ENCODE measurements at places on chromosomes 7 and 10.

DNA sequence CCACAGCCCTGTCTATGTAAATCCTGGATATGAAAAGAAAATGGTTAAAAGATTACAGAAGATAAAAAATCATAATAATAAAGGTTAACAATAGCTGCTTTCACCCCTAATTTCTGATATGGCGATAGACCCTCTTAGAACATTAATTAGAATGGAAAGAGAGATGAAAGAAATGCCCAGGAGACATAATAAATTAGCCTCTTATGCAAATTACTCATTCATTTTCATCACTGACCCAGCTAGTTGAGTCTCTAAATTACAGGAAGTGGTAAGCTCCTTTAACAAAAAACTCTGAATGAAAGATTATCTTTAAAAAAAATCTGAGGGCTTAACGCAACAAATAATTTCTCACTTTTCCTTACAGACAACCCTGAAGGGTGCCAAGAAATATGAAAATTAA lies 12.4 kb downstream of the GFRA1 start:
- no peak for DNase-seq

DNA sequence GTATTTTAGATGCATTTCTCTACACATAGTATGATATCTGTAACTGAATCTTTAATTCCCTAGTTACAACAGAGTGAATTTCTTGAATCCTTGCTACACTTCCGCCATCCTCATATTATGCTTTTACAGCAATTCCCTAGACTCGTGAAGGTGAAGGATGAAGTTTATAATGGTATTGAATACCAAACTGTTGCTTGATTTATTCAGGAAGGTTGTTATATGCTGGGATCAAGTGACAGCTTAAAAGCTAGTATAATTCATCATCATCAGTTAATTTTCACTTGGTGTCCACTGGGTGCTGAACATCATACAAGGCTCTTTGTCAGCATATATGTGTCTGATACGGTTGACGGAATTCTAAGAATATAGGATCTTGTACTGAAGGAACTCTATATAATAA lies 47.2 kb downstream of the MDFIC start:
- DNase-seq, result no peak

- DNase-seq, result no peak
Measured at GRCh38 chr10:27695088-27695487, 50.5 kb downstream of the MKX start.

GRCh38 chr7:1105189-1105588 lies 17.3 kb downstream of the GPER1 start:
- DNase-seq, result no peak

- no peak for DNase-seq
Measured at GRCh38 chr10:97057491-97058235, 128.1 kb downstream of the SLIT1 start.

- DNase-seq, result peak; percentile 77
Measured at GRCh38 chr10:5942474-5942873, 34.9 kb downstream of the IL15RA start.

DNA sequence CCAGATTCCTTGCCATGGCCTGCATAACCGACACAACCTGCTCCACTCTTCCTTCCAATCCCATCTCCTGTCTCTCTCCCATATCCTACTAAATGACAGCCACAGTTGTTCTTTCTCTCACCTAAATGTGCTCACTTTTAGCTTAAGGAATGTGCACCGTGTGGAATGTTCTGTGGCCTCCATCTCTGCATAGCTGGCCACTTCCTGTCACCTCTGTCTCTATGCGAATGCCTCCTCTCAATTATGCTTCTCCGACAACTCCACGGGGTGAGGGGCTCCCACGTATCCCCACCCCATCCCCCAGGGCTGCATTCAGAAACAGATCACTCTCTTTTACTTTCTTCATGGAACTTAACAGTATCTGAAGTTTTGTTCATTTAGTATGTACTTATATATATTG lies 110.7 kb downstream of the RAB18 start:
- no peak for DNase-seq

DNA sequence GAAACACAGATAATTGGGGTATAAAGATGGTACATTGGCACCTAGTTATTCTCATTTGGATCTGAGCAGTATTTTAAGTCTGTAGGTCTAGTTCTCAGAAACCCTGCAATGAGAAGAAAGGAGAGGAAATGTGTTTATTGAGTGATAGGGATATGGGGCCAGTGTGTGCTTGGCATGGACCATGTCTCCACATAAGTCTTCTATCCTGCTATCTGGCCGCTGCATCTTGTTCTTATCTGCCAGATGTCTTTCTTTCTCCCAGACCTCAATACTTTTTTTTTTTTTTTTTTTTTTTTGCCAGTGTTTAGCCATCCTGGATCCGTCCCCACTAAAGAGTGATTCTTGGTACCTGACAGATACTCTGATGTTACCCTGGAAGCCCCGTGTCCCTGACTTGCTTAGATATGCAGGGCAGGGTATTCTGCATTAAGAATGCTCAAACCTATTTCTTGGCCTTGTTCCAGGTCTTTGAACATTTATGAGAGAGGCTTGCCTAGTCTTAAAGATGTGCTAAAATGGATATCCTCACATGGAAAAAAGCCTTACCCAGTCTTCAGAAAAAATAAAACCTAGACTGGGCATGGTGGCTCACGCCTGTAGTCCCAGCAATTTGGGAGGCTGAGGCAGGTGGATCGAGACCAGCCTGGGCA lies 10.0 kb downstream of the MTURN start:
- DNase-seq, result no peak

DNA sequence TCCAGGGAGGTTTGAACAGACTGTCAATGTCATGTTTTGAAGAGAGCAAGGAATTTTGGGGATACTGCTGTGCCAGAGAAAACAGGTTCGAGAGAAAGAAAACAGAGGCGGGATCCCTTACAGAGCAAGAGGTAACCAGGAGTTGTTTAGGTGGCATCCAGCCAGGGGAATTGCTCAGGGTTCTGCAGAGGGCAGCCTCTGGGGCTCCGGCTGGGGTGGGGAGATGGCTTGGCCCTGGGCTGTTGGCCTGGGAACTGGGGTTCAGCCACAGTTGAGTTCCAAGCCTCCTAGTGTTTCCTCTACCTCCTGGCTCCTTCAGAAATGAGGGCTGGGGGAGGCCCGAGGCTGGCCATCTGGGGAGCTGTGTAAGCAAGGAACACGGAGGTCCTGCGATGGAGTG lies 68.0 kb downstream of the CAMK1D start:
- no peak for DNase-seq

DNA sequence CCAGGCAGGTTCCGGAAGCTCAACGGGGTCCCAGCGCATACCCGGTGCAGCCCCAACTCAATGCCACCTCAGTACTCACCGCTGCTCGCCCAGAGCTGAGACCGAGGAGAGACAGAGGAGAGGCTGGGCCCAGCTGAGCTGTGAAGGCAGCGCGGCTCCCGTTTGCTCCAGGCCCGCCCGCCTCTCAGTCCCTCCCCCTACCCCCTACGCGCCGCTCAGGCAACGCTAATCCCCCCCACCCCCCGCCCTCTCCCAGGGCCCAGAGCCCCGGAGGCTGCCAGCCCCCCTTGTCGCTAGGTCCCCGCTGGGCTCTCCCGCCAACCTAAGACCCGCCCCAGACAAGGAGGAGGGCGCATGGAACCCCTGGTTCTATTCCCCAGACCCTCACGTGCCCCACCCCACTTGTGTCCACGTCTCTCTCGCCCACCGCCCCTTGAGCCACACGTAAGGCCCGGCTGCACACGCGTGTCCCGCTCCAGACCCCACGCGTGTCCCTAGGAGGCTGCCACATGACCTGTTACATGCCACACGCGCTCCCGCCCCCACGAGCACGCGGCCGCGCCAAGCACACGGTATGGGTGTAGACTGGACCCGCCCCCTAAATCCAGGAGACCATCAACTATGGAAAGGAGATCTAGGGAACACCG lies at the start of gene PSD:
TSS of gene PSD (minus strand) at position 164 of the 647 bp plus-strand sequence. CDS start 1,747 bp downstream, outside the sequence.
- DNase-seq, result no peak

- DNase-seq, result no peak
Measured at GRCh38 chr7:114934086-114934485, 12.2 kb downstream of the MDFIC start.

DNA sequence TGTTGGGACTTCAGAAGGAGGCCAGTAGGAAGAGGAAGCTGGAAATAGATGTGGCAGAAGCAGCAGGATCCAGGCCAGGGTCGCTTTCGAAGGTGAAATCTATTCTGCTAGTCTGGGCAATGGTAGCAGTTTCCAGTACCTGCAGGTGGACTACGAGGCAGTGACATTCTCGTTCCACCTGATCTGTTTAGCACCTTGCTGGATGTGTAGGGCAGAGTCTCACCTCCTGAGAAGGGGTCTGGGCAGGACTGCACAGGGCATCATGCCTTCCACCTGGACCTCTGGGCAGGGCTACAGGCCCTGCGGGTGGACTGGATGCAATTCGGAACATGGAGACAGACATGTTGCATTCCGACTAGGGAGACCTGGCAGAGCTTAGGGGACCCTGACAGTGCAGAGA lies 254.8 kb upstream of the ZNF32 start:
- DNase-seq, result no peak

DNA sequence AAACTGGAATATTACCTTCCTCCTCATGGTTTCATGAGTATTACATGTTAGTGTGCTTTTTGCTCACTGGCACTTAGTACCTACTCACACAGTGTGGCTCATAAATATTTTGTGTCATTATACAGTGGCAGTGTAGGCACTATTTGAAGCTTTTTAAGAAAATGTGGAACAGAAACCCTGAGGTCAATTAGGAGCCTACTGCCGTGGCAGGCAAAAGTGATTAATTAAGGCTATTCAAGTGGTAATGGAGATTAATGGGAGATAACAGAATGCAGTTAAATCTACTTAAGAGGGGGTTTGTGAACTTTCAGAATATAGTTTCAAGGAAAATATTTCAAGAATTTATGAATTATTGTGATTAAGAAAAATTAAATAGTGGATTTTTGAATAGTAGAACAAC lies 277.6 kb downstream of the HGF start:
- no peak for DNase-seq

- peak; percentile 85 for DNase-seq
Measured at GRCh38 chr10:70518695-70519094, 40.1 kb downstream of the PALD1 start.

DNA sequence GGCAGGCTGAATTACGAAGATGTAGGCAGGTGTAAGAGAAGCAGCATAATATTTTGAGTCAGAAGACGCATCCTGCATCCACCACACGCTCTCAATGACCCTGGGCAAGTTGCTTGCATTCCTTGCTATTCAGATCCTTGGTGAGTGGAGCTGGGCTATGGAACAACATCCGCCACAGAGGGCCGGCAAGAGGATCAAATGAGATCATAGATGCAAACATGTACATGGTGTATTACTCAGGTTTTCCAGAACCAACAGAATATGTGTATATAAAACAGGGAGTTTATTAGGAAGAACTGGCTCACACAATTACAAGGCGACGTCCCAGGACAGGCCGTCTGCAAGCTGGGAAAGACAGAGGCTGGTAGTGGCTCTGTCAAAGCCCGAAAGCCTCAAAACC lies 51.5 kb downstream of the ADAM12 start:
- DNase-seq, result no peak

GRCh38 chr7:77181734-77182133 lies 17.9 kb downstream of the FGL2 start:
- no peak for DNase-seq

GRCh38 chr10:118751265-118751664 lies 3.5 kb downstream of the CACUL1 start:
- no peak for DNase-seq
